Stimulated activated CD4-positive, alpha-beta T cell treated with anti-CD3 and anti-CD28 coated beads, Interleukin-12 subunit alpha, Interleukin-12 subunit beta, amount 100 ng/mL, for 48 hours (primary cell): ENCODE measurements at places on chromosomes 16 and 17.

DNA sequence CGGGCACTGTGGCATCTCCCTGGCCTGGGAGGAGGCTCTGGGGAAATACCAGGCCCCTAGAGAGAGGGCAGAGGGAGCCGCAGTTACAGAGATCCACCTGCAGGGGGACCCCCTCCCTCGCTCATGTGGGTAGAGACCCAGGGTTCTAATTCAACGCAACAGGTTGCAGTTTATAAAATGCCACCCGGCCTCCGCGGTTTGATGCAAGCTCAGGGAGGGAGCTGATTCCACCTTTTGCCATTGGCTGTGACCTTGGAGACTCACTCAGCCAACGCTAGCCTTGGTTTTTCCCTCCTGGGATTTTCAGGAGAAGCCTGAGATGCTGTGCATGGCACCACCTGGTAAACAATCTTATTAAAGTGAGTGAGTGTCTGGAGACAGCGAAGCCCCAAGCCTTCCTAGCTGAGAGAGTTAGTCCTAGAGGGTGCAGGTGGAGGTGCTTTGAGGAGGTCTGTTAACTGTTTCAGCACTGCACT, 12.1 kb downstream of the TTLL6 start:
- DNase-seq = peak; percentile 74

DNA sequence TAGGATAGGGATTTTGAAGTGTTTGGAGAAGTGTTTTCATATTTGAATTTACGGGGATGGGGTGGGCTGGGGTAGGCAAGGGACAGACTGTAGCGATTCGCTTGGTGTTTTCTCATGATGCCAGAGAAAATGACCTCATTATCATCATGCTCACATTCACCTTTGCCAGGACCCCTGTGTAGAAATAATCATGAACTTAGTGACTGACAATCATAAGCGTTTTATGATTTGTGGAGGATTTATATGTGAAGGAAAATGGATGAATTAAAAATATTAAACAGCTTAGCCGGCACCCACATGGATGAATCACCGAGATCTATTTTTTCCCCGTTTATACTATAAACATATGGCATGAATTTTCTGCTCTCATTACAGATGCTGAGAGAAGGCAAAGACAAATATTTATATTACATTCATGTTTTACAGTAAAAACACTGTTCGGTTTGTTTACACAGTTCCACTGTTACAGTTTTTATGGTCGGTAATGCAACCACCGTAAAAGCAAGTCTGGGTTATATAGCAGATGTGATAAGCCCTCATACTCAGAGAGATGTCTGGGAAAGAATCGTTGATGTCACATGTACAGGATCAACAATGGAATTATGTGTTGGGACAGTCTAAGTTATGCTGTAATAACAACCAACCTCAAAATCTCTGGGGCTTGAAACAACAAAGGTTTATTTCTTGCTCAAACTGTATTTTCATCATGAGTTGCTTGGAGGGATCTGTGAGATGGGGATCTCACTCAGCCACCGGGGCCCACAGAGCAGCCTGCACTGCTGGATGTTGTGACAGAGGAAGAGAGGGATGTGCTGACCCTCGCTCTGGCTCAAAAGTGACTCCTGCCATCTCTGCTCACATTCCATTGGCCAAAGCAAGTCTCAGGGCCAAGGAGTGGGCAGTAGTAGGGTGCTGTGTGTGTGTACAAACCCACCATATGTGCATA, 85.1 kb downstream of the WWOX start:
- DNase-seq = no peak

GRCh38 chr17:81285179-81285878, 9.8 kb downstream of the SLC38A10 start:
- peak; percentile 62 for DNase-seq

GRCh38 chr17:38588788-38589174, 17.0 kb downstream of the SRCIN1 start:
- DNase-seq = no peak

DNA sequence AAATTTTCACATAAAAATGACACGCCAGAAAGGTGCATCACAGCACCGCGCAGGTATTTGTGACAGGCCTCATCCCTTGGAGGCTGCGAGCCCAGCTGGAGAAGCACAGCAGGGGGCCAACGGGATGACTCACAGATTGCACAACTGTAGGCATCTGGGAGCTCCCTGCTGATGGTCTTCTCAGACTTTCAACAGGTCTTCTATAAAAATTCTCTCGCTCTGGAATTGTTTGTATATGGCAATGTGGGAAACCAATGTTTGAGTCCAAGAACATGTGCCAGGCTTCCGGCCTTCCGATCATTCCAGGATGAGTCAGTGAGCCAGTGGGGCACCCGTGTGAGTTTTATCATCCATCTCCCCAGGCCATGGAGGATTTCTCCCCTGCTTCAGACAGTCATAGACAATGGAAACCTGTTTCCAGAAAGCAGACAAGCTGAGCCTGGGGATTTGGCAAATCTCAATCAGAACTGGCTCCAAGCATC, 24.1 kb upstream of the ADORA2B start:
- no peak for DNase-seq

DNA sequence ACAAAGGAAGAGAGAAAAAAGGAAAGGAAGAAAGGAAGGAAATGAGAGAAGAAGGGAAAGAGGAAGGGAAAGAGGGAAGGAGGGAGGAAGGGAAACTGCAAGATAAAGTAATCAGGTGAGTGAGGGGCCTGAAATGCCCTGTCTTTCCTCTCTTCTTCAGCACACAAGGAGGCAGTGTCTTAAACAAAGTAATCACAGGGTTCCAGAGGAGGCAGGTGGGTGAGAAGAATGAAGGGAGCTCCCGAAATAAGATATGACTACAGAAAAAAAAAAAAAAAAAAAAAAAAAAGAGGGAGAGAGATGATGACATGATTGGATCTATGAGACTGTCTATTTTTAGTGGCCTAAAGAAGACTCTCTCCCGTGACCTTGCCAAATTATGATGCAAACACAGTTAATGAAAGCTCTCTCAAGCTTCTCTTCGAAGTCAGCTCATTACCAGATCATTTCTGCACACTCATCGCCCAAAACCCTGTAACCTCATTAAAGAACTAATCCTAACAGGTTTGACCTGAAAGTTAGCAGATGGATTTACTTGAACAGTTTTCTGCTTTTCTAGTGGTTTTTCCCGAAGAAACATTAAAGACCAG, 53.6 kb downstream of the CDH11 start:
- DNase-seq = no peak
